ENCODE measurements at places on chromosomes 3 and 15. TPM values are rescaled to one million over a fixed set of nuclear protein-coding genes. Genes with fewer than 3 reads are reported as not detected.

GRCh38 chr15:77180757-77181156 is 109.8 kb upstream of the TSPAN3 start:
- DNase-seq: no peak

WWTR1 gene
- 93.4 TPM for polyA plus RNA-seq

PHC3 gene
- 37.6 TPM for polyA plus RNA-seq

- no peak for DNase-seq
Observed at GRCh38 chr3:124318656-124319055, 326.7 kb upstream of the ROPN1 start.

DNA sequence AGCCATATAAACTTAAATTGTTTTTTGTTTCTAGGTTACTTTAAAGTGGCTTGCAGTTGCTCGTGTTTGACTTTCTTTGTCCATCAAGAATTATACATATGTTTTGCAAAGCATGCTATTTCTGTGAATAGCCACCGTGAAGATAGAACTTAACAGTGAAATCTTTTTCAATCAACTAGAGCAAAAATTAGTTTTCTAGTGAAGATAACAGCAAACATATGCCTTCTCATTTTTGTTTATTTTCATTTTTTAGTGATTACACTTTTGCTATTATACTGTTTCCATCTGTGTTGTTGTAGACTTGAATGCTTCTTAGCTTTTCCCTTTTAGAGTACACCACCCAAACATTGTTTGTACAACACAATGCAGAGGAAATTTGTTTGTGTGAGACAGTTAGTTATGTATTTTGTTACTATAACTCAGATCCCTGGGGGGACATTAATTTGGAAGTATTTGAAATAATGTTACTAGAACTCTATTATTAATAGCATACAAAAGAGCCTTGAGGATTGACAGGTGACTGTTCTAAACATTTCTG is 62.8 kb downstream of the CRYBG3 start:
- no peak for DNase-seq

DNA sequence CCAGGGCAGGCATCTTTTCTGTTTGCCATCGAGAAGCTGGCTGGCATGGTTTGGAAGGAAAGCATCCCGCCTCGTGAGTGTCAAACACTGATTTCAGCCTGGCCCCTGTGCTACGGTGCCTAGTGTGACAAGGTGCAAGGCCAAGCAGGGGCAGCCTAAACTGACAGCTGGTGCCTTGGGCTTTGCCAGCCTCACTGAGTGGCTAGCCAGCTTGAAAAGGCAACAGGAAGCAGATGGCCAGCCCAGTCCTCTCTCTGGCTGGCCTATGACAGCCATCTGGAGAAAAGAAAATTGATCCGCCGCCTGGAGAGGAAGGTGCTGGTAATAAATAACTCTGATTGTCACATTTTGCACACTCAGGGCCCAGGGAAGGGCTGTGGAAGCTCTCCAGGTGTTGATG is 52.2 kb downstream of the C3orf85 start:
- no peak for DNase-seq

EFCAB12 gene
- 0.42 TPM for polyA plus RNA-seq

GRCh38 chr3:40580494-40581091 is 55.8 kb downstream of the ZNF621 start:
- peak; percentile 9 for DNase-seq

- no peak for DNase-seq
Observed at GRCh38 chr15:80006946-80007345, 36.0 kb upstream of the BCL2A1 start.

DNA sequence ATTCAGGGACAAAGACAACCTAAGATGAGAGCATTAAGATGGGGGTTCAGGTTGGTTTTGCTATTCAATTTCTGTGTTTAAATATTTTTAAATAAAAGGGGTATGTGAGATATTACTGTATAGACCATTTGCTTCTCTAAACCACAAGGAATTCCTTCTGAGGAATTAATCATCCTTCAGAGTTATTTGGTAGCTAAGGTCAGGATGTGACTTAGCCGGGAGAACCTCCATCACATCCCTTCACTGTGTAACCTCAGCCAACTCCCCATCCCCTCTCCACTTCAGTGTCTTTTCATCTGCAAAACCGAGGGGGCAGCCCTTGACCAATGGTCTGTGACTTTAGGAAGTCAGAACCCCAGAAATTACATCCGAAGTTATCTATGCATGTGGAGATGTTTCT is 48.7 kb upstream of the SKOR1 start:
- no peak for DNase-seq

GRK7 gene
- polyA plus RNA-seq: not detected

DNA sequence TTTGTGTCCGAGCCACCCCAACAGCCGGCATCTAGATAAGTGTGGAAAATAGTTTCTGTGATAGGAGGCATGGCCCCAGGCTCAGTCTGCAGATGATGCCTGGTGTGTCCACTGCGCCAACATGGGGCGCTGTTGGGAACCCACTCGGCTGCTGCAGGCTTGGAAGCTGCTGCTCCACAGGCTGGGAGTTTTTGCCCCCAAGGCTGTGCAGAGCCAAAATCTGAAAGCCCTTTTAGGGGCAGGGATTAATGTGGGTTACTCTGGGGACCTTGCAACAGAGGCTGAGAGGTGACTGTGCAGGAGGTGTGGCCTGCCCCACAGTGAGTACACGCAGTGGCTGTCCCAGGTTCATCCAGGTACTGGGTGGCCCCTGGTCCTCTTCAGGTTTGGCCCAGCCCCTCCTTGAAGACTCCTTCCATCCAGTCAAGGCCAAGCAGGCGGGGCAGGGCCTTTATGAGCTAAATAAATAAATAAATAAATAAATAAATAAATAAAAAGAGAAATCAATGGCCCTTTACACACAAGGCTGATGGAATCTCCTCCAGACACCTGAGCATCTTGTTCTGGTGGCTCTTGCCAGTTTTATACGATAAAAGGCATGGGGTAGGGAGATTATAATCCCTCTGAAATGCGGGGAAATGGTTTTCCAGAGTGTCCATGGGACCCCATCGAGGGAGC is 73.8 kb downstream of the AAGAB start:
- no peak for DNase-seq

- DNase-seq: no peak
Observed at GRCh38 chr3:86711634-86712033, 279.3 kb downstream of the VGLL3 start.

DNA sequence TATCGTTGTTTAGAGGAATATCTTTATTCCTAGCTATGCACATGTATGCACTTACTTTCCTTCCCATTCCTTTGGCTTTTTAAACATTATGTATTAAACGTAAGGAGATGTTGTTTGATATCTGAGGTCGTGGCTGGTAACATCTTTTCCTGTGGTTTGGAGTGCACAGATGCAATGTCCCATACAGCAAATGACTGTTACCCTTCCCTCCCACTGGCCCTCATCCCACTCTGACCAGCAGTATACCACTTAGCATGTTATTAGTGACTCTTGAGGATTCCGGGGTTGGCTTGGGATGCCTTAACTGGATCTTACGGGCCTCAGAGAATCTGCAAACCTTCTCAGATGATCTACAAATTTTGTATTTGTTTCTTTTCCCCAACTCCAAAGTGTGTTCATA is 34.5 kb downstream of the TGFBR2 start:
- no peak for DNase-seq

DNA sequence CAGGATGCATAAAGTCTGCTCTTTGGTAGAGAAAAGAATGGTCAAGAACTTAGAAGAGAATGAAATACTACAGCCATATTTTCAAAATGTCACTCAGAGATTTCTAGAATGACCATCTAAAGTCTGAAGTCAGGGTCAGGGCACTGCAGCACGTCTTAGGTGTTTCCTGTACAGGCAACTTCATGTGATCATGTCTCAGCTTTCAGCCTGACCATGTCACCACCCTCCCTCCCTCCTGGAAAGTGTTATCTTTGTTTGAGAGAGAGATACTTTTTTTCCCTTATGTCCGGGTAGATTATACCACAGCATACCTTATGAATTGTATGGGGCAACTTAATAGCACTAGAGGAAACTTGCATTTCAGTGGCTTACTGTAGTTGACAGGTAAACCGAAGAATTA is 558.0 kb upstream of the TGFBR2 start:
- DNase-seq: no peak

CCDC54 gene
- polyA plus RNA-seq: not detected

DNA sequence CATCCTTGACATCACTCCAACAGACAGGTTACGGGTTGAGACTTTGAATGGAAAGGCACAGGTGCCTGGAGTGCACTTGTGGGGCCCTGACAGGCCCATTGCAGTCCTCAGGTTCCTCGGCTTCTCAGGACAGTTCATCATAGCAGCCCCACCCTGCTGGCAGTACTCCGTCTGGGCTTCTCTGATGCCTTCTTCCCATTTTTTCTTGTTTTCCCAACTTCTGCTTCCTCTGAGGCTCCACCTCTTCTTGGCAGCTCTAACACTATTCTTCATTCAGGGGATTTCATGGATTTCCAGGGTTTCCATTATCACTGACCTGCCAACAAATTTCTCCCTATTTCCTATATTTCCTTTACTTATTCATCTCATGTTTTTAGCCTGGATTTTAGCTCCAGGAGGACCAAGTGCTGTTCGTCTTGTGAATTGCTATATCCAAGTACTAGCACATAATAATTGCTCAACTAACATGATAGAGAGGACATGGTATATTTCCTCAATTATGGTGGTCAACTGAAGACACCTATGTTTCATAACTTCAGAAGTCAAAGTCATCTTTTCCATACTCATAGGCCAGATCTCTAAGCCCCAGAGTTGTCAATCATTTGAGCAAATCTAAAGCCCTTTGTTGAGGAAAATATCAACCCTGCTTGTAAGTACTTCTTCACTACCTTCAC is 16.2 kb downstream of the NCEH1 start:
- DNase-seq: no peak

TRIM59 gene
- polyA plus RNA-seq: 8.0 TPM

DNA sequence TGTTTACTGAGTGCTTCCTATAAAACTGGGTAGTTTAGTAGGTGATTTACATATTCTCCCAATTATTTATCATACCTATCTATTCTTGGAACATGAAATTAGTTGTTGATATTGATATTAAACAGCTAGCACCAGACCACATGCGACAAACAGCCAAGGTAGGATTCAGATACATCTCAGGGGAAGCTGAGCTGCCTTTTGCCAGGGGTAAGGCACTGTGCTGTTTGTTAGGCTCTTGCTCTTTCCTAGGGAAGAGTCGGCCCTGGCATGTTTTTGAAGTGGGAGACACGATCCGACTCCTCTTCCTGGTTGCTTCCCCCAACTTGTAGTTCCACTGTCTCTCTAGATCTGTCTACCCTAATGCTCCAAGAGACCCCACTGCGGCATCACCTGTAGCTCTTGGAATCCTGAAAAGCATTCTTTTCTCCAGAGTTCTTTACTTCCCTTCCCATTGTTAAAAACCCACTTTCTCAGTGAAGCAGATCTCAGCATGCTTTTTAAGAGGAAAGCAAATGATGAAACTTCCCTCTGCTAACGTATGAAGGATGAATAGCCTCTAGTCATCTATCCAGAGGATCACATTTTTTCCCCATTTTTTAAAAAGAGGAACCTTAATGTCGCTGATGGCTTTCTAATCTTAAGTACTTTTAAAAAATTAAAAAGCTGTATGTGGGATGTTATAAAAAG is 138.4 kb downstream of the GHSR start:
- no peak for DNase-seq

DNA sequence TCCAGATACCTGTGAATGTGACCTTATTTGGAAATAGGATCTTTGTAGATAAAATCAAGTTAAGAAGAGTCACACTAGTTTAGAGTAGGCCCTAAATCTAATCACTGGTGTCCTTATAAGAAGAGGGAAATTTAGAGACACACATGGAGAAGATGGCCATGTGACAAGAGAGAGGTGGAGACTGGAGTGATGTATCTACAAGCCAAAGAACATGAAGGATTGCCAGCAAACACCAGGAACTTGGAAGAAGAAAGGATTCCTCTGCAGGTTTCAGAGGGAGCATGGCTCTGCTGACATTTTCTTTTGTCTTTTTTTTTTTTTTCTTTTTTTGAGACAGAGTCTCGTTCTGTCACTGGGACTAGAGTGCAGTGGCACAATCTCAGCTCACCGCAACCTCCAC is 20.8 kb downstream of the ARHGEF3 start:
- DNase-seq: no peak

- DNase-seq: no peak
Observed at GRCh38 chr3:99131876-99132275, 230.4 kb upstream of the DCBLD2 start.

GRCh38 chr3:185103359-185104127 is 49.3 kb downstream of the C3orf70 start:
- no peak for DNase-seq

ROBO2 gene
- 0.45 TPM for polyA plus RNA-seq

CTXN2 gene
- polyA plus RNA-seq: not detected

CLRN1 gene
- polyA plus RNA-seq: not detected

TLR9 gene
- polyA plus RNA-seq: not detected

GRCh38 chr3:12479919-12480427 is 4.3 kb upstream of the TSEN2 start:
- no peak for DNase-seq

MCTP2 gene
- 21.2 TPM for polyA plus RNA-seq

DNA sequence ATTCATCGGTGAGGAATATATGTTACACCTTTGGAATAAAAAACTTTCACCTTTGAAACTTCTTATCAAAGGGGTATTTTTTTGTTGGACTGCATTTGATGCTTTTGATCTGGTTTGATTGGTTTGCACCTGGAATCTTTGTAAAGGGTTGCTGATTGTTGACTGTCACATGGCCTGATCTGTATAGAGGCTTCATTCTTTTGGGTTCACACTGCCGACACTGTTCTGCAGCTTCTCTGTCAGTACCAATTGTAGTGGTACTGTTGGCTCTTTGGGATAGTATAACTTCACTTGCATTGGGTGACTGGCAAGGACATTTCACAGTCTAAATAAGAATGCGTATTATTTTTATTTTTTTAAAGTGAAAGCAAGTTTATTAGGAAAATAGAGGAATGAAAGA is 155.7 kb downstream of the DOCK3 start:
- DNase-seq: no peak

DNA sequence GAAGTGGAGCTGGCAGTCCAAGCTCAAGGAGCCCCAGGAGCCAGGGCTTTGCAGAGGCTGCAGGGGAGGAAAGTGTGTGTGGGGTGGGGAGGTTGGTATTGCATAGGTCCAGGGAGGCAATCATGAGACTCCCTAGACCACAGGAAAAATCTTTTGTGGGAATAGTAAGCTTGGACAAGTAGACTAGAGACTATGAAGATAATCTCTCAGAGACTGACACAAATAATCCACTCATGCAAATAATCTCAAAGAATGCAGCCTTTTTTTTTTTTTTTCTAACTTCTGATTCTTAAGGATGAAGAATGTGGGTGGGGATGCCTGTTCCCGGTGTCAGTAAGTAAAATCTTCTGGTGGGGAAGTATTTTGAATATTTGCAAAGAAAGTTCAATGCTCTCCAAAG is 113.7 kb downstream of the GREM1 start:
- no peak for DNase-seq

- no peak for DNase-seq
Observed at GRCh38 chr15:91555312-91555711, 298.2 kb upstream of the SLCO3A1 start.

CHRFAM7A gene
- polyA plus RNA-seq: 0.22 TPM

DNA sequence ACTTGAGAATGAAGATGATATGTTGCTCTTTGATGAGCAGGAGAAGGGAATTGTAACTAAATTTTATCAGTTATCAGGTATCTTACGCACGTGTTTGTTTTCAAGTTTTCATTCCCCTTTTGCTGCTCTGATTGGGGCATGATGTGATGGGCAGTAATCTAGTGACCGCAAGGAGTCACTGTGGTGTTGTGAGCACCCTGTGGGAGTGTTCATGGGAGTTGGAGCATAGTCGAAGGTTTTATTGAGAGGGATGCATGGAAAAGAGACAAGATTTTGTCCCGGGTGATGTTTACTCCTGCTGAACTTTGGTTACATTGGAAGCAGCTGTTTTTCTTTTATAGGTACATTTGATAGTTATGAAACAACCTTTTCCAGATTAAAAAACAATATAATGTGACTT is 2.1 kb downstream of the FAN1 start:
- no peak for DNase-seq

PPP1R14D gene
- polyA plus RNA-seq: not detected

Measured in keratinocyte (primary cell).